Right cardiac atrium (tissue), 5 donors: ENCODE measurements at places on chromosomes 4 and X.

DNA sequence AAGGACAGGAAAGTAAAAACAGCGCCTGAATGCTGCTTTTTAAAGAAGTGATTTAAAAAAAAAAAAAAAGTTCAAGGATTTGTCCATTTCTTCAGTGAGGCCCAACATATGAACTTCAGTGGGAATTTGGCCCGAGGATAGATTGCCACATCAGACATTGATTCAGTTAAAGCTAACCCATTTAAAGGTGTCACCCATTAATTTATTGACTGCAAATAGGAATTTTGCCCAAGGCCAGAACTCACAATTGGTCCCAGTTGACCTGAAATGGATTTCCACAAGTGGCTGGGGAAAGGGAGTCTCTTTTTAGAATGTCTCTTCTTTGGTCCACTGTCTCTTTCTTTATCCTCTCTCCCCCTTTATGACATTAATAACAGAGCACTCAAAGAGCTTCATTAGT is 86.5 kb upstream of the RPL34 start:
- DNase-seq: no peak

DNA sequence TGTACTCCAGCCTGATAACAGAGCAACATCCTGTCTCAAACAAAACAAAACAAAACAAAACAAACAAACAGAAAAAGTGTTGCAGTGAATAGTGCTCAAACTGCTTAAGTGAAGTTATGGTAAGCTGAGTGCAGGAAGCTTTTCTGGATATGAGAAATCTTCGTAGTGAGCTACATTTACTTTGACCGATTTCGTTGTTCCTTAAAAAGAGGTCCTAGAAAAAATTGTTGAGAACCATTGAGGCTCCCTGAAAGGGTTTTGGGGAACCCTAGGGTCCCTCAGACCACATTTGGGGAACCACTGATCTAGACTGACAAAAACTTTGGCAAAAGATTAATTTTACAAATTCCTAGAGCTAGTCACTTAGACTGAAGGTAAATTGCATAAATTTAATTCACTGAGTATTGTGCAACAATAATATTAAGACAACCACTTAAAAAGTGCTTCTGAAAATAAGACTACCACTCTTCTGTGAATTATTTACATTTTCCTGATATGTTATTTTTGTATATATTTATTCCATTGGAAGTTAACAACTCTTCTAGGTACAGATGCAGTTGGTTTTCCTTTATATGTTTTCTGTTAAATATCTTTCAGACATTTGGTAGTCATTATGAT is 149.6 kb downstream of the FHIP1A start:
- DNase-seq: no peak

- DNase-seq: no peak
Observed at GRCh38 chr4:158869761-158870160, 100.9 kb downstream of the FNIP2 start.

GRCh38 chrX:150455215-150455608 is 92.1 kb downstream of the MAMLD1 start:
- DNase-seq: no peak

DNA sequence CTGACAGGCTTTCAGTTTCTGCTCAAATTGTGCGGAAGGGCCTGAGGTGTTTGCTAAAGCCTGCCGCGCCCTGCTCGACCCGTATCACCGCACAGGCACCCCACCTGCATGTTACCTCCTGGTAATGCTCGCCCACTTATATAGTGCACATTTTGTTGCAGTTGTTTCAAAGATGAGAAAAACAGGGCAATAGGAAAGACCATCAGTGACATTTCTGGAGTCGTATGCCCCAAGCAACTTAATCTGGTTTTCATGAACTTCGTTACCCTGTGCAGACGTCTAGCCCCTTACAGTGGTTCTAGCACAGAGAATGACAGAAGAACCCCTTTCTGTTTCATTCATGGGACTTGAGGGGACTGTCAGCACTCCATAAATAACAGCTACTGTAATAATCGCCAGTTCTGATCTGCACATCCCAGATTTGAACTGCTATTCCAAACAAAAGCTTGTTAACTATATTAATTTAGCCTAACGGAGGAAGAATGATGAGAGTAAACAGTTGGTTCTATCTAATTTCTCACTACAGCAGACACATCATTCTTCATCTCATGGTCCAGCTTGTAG is 940 bp upstream of the DCTD start:
- no peak for DNase-seq

GRCh38 chrX:68837119-68837518 is 8.3 kb downstream of the EFNB1 start:
- no peak for DNase-seq

GRCh38 chr4:104425948-104426347 is 68.7 kb downstream of the CXXC4 start:
- no peak for DNase-seq

DNA sequence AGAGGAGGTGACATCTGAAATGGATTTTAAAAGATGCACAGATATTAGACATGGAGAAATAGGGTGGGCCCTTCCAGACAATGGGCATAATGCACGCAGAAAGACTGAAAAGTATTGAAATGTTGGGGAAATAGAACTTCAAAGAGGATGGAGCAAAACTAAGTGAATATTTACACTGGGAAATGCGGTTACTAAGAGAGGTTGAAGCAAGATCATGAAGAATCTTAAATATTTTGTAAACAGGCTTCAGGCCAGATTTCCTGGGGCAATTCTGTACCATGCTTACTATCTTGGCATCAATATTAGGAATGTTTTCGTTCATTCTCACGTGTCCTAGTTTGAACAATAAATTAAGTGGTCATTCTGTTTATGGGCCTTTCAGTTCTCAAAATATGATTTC is 216.3 kb downstream of the ADAMTS3 start:
- no peak for DNase-seq

DNA sequence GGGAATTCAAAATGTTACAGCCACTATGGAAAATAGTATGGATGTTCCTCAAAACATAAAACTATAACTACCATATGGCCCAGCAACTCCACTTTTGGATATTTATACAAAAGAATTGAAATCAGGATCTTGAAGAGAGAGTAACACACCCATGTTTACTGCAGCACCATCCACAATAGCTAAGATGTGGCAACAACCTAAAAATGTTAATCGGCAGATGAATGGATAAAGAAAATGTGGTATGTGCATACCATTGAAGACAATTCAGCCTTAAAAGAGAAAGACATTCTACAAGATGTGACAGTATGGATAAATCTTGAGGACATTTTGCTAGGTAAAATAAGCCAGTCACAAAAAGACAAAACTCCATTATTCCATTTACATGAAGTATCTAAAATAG is 171.9 kb downstream of the DCHS2 start:
- no peak for DNase-seq

DNA sequence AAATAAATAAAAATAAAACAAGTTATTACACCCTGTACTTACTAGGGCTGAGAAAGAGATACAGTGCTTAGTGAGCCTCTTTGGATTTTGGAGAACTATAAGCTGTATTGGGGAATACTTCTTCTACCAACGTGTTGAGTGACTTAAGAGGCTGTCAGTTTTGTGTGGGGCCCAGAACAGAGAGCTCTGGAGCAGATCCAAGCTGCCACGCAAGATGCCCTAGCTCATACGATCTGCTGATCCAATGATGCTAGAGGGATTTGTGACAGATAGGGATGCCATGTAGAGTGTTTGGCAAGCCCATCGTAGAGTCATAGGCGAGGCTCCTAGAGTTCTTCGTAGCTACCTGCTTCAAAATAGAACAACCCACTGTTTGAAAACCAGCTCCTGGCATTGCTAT is 60.3 kb upstream of the KLF3 start:
- DNase-seq: no peak

DNA sequence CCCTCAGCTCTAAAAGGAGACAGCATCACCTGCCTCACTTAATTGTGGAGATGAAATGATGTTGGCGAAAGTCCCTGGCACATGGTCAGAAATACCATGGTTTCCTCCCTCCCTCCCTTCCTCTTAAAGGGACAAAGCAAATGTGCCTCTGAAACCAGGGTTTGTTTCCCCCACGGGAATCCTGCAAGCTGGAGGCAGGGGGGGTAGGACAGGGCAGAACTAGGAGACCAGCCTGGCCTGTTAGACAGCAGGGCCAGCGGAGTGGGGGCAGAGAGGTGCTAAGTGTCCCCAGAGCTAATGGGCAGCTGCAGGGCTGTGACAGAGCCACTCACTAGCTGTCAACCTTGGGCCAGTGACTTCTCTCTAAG is 5.7 kb downstream of the RTL5 start:
- peak; percentile 61 for DNase-seq

GRCh38 chr4:88382621-88383020 is 4.0 kb downstream of the HERC6 start:
- no peak for DNase-seq

DNA sequence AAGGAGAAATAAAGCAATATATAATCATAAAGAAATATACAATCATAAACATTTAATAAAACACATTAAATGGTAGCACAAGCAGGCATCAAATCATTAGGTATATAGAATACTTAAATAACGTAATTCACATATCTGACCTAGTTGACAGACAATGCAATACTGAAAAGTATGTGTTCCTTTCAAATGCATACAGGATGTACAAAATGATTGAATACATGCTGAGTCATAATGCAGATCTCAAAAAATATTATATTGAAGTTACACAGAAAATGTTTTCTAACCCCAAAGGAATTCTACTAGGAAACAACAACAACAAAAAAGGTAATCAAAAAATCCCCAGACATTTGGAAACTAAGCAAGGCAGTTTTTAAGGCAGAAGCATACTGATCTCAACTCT is 1072.0 kb upstream of the INTU start:
- DNase-seq: no peak

DNA sequence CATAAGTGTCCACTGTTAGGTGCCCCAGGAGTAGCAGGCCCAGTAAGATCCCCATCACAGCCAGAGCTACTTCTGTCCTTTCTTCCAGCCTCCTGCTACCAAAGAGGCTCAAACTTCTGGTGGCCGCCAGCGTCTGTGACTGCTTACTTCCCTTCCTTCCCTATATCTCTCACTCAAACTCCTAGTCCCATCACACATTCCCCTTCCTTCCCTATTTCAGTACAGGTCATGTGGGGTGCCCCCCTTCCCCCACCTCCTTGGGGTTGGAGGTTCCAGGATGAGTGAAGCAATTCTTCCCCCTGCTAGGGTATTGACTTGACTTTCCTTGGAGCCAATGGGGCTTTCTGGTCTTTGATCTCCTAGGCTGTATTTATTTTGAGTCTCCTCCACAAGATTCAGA is at the start of gene VSIG4:
TSS of gene VSIG4 (minus strand) at position 137 of the 400 bp plus-strand sequence. CDS start at position 55, 82 bp downstream.
- peak; percentile 29 for DNase-seq

DNA sequence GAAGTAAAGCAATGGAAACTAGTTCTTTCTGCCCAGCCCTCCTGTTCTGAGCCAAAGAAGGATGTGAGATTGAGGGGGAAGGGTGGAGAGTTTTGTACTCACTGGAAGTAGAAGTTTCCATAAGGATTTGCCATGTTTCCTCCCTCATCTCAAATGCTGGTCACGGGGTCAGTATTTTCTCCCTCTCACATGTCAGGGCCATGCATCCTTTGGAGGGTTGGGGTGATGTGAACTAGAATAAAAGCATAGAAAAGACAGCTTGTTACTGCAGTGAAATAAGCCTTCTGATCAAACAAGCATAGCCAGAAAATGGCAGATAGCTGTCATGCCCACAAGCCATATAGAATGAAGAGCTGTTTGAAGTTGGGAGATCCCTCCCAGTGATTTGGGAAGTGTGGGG is 79.7 kb downstream of the KIT start:
- no peak for DNase-seq

DNA sequence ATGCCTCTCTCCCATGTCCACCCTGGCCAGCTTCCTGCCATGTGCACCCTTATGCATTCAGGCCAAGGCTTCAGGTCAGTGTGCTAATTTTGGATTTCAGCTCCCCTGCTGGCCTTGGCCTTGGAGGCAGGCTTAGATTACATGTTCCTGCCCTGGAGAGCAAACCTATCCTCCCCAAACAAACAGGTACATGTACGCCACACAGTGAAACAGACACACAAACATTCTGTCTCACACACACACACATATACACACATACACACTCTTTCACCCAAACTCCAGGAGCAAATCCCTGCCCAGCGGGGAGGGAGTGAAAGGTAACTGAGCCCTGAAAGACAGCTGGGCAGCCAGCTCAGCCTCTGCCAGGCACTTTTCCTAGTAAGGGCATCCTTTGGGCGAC is 62.7 kb upstream of the ARHGAP36 start:
- no peak for DNase-seq

DNA sequence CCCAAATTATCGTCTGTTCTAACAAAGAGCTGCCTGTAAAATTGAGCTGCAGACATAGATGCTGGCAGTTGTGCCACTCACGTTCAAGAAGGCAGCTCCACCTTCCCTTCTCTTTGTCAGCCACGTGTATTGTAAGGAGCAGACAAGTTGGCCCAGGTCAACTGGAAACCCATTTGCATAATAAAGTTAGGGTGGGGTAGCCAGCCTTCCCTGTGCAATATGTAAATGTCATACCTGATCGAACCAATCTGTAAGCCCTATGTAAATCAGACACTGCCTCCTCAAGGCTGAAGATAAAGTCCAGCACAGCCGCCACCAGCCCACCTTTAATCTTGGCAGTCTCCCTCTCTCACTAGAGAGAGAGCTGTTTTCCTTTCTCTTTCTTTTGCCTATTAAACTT is 117.2 kb downstream of the TMEM144 start:
- DNase-seq: no peak

DNA sequence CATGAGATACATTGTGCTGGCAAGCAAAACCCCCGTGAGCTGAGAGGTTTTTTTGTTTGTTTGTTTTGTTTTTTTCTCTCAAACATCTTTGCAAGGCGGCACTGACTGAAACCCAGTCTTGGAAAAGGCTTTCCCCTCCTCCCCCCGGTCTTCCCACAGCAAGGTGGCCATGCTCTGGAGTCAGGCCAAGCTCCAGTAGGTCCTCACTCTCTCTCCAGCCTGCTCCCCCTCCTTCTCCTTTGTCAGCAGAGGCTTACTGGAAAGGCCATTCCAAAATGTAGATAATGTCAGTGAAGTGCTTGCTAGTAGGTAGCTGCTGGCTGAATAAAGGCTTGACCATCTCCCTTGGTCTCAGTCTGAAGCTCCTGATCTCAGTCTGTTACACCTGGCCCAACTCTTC is 32.6 kb downstream of the FRMPD3 start:
- DNase-seq: no peak

- no peak for DNase-seq
Observed at GRCh38 chr4:7539659-7540058, 104.9 kb upstream of the PSAPL1 start.

DNA sequence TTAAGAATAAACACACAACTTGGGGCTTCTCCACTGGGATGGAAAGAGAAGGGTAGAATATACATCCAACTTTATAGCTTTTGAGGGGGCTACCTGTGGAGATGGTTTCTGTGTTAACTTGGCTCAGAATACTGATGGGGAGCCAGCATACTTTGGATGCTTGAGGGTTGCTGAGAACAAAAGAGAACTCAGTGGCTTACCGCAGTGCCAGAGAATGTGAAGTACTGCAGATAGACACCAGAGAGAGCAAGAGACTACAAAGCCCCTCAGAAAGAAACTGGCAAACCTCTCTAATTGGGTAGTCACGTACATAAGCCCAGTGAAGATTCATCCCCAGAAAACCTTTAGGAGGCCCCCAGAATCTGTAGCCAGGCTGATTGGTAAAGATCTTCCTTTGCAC is 214.4 kb downstream of the DCHS2 start:
- DNase-seq: no peak
